A549 treated with ZK216348 at 1 μM for 4 hours (cell line): ENCODE measurements at places on chromosomes 3 and 15. TPM values are rescaled to one million over a fixed set of nuclear protein-coding genes. Genes with fewer than 3 reads are reported as not detected.

The PPP1R14D gene
- total RNA-seq, result 0.24 to 0.41 TPM in 2 of 5 replicates, not detected in the others

The ZNF385D gene
- total RNA-seq, result not detected in 5 replicates

The LTK gene
- 0.05 to 0.20 TPM (median 0.13 TPM) in 5 replicates for total RNA-seq

The PROK2 gene
- not detected in 5 replicates for total RNA-seq

The CCDC33 gene
- 5.7 to 8.6 TPM (median 7.2 TPM) in 5 replicates for total RNA-seq

The UBAP1L gene
- 0.29 to 1.3 TPM (median 0.88 TPM) in 5 replicates for total RNA-seq

The ADIPOQ gene
- total RNA-seq, result not detected in 5 replicates

The EFCC1 gene
- total RNA-seq, result not detected in 5 replicates
